ENCODE measurements at places on chromosomes 7 and 10.

DNA sequence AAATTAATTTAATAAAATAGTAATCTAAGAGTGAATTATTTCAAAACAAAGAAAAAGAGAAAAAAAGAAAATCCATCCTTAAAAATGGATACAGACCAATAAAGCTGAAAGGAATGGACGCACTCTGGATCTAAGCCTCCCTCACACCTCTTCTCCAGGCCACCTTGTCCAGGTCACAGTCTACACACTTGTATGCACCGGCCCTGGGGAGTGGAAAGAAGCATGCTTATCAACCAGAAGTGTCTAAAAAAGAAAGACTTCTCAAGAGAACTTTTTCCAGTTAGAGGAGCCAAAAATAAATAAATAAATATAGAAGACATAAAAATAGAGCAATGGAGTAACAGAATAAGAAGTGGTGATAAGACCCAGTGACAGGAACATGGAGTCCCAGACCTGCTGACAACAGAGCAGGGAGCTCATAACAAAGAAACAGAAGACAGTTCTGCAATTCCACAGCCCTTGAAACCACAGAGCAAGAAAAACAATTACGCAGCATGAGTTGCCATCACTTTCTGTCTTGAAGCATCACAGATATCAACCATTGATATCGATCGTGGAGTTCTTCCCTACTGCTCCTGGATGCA is 311.7 kb upstream of the NFE2L3 start:
- DNase-seq = no peak

- DNase-seq = no peak
Observed at GRCh38 chr7:127678337-127678736, 26.3 kb downstream of the SND1 start.

GRCh38 chr7:100863406-100863950 is 3.7 kb upstream of the TRIP6 start:
- no peak for DNase-seq

- DNase-seq = no peak
Observed at GRCh38 chr7:37765872-37766525, 82.4 kb upstream of the NME8 start.

- DNase-seq = no peak
Observed at GRCh38 chr10:128147064-128147463, 20.8 kb upstream of the MKI67 start.

GRCh38 chr7:35254496-35255442 is 869 bp upstream of the TBX20 start:
- DNase-seq = no peak

DNA sequence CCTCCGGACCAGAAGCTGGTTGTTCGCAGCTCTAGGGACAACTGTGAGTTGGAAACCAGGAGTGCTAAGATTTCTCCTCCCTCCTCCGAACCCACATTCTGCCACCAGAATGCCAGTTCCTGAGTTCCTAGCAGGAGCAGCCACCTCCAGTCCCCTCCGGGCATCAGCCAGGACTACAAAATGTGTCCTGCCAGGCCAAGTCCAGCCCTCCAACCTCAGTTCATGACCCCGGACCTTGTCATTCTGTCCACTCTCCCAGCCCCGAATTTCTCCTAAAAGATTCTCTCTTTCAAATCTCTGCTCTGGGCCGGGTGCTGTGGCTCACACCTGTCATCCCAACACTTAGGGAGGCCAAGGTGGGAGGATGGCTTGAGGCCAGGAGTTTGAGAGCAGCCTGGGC is 2.3 kb downstream of the ZAN start:
- no peak for DNase-seq

DNA sequence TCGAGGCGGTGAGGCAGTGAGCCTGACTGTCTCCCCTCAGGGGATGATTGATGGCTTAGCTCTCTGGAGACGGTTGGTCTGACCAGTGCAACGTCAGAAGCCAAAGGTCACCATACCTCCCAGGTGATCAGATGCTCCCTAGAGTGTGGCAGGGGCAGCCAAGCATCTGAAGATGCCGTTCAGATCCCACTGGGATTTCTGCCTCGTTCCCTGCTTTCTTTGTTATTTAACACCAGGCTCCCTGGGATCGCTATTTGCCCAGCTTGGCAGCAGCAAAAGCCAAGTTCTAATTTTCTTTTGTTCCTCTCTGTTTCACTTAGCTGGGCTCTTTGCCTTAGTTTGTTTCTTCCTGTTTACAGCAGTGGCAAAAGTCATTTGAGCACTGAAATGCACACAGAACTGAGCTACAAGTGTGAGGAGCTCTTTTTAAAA is 53.5 kb upstream of the SVIL start:
- DNase-seq = no peak

DNA sequence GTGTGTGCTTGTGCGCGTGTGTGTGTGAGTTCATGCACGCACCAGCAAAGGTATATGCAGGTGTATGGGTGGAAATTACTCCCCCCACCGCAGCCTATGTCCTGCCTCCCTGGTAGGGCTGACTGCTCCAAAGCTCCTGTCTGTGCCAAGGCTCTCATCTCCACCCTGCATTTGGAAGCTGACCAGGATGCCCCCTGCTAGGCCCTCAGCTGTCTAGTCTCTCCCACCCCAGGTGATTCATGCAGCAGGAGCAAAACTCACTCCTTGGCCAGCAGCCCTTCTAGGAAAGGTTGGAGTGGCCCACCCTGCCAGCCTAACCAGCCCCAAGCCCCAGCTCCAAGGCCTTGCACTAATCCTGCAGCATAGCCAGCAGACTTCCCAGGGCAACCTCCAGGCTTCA is 148.4 kb downstream of the GRID1 start:
- DNase-seq = no peak

DNA sequence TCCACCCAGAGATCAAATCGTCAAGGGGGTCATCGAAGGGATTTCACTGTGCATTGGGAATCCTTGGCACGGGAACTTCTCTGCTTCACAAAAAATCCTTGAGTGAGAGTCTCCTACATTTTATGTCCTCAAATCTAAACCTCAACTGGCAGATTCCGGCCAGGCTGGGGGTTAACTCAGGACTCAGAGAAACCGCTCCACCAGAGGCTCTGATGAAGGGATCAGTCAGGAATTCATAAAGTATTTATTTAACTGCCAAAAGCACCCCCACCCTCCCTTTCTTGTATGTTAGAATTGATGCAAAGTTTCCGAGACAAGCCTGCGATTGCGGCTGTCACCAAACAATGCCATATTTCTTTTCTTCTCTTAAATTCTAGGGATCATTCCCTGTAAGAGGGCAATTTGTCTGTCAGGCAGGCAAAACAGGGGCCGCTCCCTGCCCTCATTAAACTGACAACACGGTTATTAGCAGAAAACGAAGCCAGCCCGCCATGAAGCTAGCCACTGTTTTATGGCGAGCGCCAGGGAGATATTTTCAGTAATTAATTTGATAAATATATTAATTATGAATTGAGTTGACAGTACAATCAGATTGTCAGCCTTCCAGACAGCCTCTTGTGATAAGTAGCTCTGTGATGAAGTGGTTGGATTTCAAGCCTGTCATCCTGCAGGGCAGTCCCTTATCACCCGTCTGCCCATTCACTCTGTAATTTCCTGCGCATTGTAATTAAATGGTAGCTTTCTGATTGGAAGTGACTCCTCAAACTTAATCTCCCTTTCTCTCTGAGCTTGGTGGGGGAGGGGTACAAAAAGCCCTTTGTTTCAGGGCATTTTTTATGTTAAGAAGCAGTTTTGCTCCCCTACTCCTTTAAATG is 153.0 kb upstream of the GPR26 start:
- no peak for DNase-seq

- DNase-seq = no peak
Observed at GRCh38 chr7:73920406-73921134, 59.6 kb downstream of the TMEM270 start.

DNA sequence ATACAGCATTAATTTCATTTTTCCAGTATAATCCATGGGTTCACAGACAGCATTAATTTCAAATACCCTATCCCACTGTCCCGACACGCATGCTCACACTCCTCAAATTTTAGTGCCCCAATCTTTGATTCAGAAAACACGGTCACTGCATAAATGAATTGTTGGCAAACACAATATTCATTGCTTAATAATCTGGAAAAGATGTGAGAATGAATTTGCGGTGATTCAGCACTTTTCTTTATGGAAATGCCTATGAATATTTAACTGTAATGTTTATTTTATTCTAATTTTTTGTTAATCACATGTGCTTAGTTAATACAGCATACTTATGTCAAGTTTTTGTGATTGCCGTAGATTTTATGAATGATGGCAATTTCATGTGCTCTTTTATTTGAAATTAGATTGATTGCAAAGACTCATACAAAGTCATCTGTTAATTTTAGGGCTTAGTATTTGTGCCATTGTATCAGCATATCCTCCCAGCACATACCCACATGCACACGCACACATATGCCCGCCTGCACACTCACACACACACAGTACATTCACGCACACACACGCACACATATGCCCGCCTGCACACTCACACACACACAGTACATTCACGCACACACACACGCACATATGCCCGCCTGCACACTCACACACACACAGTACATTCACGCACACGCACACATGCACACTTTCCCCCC is 35.1 kb downstream of the MACROH2A2 start:
- DNase-seq = no peak

DNA sequence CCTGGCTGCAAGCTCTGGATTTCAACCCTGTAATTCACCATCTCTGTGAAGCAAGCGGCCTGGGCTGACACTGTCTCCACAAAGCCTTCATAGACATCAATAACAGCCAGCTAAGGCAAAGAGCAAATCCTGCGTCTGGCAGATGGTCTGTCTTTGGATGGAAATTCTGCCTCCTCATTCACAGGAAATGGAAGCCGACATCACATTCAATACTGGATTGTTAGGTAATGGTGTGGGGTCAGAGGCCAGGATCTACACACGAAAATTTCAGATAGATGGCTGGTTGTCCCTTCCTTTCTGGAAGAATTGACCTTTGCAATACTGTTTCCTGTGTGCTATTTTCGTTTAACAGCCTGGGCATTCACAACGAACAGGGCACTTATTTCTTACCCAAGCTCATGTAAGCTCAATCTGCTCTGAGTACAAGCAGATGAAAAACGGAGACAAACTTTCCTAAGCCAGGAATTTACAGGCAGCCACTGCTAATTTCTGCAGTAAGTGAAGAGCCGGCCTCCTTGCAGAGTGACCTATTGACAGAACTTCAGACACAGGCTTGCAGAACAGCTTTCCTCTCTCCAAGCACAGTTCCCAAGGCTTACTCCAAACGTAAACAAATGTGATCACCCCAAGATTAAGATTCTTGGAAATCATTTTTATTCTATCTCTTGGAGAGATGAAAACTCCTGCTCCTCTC is 3.1 kb upstream of the ADAM12 start:
- DNase-seq = no peak

GRCh38 chr10:90051474-90051873 is 350.1 kb downstream of the KIF20B start:
- DNase-seq = no peak

Measured in stimulated activated CD4-positive, alpha-beta T cell treated with anti-CD3 and anti-CD28 coated beads, Interleukin-12 subunit alpha, Interleukin-12 subunit beta, amount 100 ng/mL, for 48 hours (primary cell).